ENCODE measurements at places on chromosomes 4 and X.

GRCh38 chr4:13703096-13703495, 75.6 kb upstream of the BOD1L1 start:
- no peak overlapping the region for H3K4me3 ChIP-seq
- no peaks in the 10 kb centered on the region for H3K36me3 ChIP-seq
- no peak overlapping the region for H3K27ac ChIP-seq
- no peak for DNase-seq

- no peaks in the 10 kb centered on the region for H3K36me3 ChIP-seq
- no peaks in the 10 kb centered on the region for H3K4me1 ChIP-seq
- no peak overlapping the region for H3K4me3 ChIP-seq
- no peak for DNase-seq
- H3K27me3 ChIP-seq = no peaks in the 10 kb centered on the region
Measured at GRCh38 chr4:128470492-128471053, 183.0 kb upstream of the PGRMC2 start.

DNA sequence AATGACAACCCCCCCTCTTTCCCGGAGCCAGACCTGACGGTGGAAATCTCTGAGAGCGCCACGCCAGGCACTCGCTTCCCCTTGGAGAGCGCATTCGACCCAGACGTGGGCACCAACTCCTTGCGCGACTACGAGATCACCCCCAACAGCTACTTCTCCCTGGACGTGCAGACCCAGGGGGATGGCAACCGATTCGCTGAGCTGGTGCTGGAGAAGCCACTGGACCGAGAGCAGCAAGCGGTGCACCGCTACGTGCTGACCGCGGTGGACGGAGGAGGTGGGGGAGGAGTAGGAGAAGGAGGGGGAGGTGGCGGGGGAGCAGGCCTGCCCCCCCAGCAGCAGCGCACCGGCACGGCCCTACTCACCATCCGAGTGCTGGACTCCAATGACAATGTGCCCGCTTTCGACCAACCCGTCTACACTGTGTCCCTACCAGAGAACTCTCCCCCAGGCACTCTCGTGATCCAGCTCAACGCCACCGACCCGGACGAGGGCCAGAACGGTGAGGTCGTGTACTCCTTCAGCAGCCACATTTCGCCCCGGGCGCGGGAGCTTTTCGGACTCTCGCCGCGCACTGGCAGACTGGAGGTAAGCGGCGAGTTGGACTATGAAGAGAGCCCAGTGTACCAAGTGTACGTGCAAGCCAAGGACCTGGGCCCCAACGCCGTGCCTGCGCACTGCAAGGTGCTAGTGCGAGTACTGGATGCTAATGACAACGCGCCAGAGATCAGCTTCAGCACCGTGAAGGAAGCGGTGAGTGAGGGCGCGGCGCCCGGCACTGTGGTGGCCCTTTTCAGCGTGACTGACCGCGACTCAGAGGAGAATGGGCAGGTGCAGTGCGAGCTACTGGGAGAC, 1.6 kb downstream of the PCDH10 start:
- peaks cover 66% of the 10 kb centered on the region for H3K4me1 ChIP-seq
- H3K36me3 ChIP-seq = no peaks in the 10 kb centered on the region
- H3K27me3 ChIP-seq = peaks cover 35% of the 10 kb centered on the region
- no peak for DNase-seq
- H3K27ac ChIP-seq = no peak overlapping the region

DNA sequence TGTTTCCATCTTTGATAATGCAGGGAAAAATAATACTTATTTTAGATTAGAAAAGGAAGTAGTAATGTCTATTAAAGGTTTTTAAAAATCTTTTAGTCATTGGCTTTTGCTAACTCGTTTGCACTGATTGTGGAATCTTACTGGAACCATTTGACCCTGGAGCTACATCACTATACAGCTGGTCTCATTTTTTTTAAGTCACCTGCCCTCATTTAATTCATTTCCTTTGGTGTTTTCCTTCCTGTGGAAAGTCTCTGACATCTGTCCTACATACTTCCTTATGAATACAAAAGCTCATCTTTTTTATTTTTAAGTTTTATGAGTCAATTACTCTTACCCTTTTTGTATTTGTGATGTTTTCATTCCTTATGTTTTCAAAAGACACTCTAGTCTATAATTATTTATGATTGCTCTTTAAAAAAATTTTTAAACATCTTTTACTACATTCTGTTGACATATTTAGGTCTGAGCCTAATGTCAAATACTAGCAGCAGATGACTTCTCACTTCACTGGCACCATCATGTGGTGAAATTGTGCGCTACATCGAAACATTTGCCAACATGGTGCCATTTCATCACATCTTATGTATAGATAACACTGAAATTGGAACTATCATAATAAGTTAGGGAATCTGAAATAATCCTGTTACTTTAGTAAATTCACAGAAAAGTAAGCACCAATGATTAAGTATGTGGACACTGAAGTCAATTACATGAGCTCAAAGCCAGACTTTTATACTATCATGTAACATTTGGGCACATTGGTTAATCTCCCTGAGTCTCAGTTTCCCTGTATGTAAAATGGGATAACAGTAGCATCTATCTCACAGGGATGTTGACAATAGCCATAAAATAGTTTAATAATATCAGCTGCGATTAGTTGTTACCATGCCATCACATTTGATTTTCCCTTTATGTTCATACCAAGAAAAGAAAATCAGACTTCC, 9.4 kb upstream of the MMAA start:
- peak; percentile 74 for DNase-seq
- H3K27me3 ChIP-seq = no peaks in the 10 kb centered on the region
- no peak overlapping the region for H3K4me3 ChIP-seq
- no peaks in the 10 kb centered on the region for H3K4me1 ChIP-seq
- H3K27ac ChIP-seq = no peak overlapping the region
- H3K36me3 ChIP-seq = no peaks in the 10 kb centered on the region

DNA sequence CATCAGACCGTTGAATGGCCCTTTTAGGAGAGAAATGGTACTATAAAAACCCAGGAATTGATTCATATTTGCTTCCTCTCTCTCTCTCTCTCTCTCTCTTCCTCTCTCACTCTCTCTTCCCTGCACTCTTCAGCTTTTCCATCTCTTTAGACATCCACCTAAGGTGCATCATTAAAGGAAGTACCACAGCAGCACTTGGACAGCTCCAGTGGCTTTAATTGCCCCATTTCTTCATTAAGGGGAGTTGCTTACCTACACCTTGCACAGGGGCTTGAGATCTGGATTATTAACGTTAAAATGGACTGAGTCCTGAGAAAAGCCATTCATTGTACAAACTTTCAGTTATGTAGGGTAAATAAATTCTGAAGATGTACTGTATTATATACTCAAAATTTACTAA, 323.6 kb downstream of the AFF2 start:
- DNase-seq = no peak
- H3K4me3 ChIP-seq = no peak overlapping the region
- no peaks in the 10 kb centered on the region for H3K27me3 ChIP-seq
- no peaks in the 10 kb centered on the region for H3K36me3 ChIP-seq
- no peak overlapping the region for H3K27ac ChIP-seq
- H3K4me1 ChIP-seq = no peaks in the 10 kb centered on the region

DNA sequence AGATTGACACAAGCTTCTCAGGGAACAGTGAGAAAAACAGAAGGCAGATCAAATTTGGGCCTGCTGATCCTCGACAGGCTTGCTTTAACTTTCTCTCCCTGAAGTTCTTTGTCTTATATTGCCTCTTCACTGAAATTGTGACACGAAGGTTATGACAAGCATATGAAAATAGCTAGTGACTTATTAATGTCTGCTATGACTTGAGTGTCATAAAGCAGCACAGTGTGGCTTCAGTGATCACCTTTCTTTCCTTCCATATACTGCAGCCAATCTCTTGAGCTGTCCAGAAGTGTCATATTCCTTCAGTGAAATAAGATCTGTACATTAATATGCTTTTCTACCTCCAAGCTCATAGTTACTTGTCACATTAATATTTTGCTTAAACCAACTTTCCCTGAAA, 870.2 kb downstream of the C4orf33 start:
- H3K27me3 ChIP-seq = no peaks in the 10 kb centered on the region
- no peaks in the 10 kb centered on the region for H3K36me3 ChIP-seq
- H3K4me3 ChIP-seq = no peak overlapping the region

DNA sequence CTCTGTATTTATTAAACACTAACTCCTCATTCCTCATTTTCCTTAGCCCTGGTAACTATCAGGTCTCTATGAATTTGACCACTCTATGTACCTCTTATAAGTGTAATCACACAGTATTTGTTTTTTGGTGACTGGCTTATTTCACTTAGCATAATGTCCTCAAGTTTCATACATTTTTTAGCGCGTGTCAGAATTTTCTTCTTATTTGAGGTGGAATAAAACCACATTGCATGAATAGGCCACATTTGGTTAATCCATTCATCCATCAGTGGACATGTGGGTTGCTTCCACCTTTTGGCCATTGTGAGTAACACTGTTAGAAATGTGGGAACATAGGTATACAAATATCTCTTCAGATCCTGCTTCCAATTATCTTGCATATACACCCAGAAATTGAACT, 341.2 kb upstream of the BOD1L1 start:
- no peak overlapping the region for H3K4me3 ChIP-seq
- no peak overlapping the region for H3K27ac ChIP-seq
- no peaks in the 10 kb centered on the region for H3K4me1 ChIP-seq
- H3K27me3 ChIP-seq = no peaks in the 10 kb centered on the region

- H3K36me3 ChIP-seq = no peaks in the 10 kb centered on the region
- H3K4me1 ChIP-seq = no peaks in the 10 kb centered on the region
- no peaks in the 10 kb centered on the region for H3K27me3 ChIP-seq
- no peak overlapping the region for H3K4me3 ChIP-seq
Measured at GRCh38 chr4:187302457-187303150, 578.9 kb upstream of the FAT1 start.

DNA sequence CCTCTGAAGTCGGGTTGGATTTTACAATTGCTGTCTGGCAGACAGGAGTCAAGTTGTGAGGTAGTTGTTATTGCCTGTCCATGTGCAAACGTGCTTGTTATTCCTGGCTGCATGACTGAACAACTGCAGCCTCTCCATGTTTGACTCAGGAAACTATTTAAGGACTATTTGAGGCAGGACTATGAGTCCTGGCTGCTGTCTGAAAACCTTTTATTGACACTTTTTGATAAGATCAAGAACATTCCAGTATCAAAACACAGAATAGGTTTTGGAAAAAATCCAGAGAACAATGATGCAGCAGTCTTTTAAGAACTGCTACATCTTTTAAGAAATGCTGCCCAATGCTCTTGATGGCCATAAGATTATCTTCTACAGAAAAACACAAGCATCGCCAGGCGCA, 10.0 kb upstream of the SPRY1 start:
- peaks cover 6% of the 10 kb centered on the region for H3K4me1 ChIP-seq
- DNase-seq = no peak
- H3K36me3 ChIP-seq = no peaks in the 10 kb centered on the region
- H3K27me3 ChIP-seq = no peaks in the 10 kb centered on the region
- H3K4me3 ChIP-seq = no peak overlapping the region

DNA sequence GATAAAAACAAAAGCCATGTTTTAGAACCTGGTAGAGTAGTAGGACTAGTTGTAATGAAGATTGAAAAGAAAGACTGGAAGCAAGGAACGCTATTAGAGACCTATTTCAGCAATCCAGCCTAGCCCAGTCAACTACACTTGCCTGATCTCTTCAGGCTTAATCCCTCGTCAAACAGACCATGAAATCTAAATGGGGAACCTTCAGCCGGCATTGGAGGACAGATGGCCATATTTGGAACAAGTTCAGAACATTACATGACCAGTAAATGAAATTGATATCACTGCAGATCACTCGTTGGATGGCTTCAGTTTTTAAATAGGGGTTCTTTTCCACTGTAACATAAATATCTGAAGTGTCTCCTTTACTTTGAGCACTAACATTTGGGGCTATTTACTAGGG, 84.8 kb upstream of the WDR44 start:
- H3K36me3 ChIP-seq = no peaks in the 10 kb centered on the region
- H3K4me1 ChIP-seq = no peaks in the 10 kb centered on the region
- H3K4me3 ChIP-seq = no peak overlapping the region
- DNase-seq = no peak

- H3K27ac ChIP-seq = no peak overlapping the region
- no peaks in the 10 kb centered on the region for H3K36me3 ChIP-seq
- DNase-seq = no peak
- no peaks in the 10 kb centered on the region for H3K27me3 ChIP-seq
Measured at GRCh38 chr4:183409934-183410333, 34.5 kb upstream of the CDKN2AIP start.

- no peak overlapping the region for H3K27ac ChIP-seq
- no peaks in the 10 kb centered on the region for H3K4me1 ChIP-seq
- H3K27me3 ChIP-seq = no peaks in the 10 kb centered on the region
- H3K4me3 ChIP-seq = no peak overlapping the region
Measured at GRCh38 chr4:78945651-78946179, 6.5 kb upstream of the PAQR3 start.

- no peak overlapping the region for H3K27ac ChIP-seq
- no peak overlapping the region for H3K4me3 ChIP-seq
- DNase-seq = no peak
- H3K4me1 ChIP-seq = no peaks in the 10 kb centered on the region
- no peaks in the 10 kb centered on the region for H3K27me3 ChIP-seq
Measured at GRCh38 chr4:142585411-142585810, 260.7 kb downstream of the INPP4B start.

DNA sequence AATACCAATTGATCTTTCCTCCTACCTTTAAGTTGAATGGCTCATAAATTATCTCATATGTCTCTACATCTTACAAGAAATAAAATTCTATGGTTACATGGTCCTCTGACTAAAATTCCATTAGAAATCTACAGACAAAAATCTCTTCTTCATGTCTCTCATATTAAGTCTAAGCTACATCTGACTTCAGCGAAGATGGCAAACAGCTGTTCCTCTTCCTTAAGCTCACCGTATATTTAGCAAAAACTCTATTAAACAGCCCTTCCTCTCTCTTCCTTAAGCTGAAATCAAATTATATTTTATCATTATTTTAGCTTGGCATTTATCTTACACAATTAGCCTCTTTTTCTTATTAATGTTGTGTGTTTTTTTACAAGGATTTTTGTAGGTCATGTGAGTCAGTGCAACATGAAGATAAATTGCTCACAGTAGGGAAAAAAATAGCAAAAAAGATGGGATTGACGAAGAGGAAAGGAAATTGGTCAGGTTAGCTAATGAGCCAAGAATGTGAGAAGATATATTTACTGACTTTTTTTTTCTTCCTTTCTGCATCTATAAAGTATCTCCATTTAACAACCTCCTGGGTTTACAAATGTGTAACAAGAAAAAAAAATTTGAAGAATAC, 2412.8 kb downstream of the ARAP2 start:
- no peaks in the 10 kb centered on the region for H3K27me3 ChIP-seq
- H3K27ac ChIP-seq = no peak overlapping the region
- no peak overlapping the region for H3K4me3 ChIP-seq
- no peaks in the 10 kb centered on the region for H3K4me1 ChIP-seq
- no peak for DNase-seq
- H3K36me3 ChIP-seq = no peaks in the 10 kb centered on the region

DNA sequence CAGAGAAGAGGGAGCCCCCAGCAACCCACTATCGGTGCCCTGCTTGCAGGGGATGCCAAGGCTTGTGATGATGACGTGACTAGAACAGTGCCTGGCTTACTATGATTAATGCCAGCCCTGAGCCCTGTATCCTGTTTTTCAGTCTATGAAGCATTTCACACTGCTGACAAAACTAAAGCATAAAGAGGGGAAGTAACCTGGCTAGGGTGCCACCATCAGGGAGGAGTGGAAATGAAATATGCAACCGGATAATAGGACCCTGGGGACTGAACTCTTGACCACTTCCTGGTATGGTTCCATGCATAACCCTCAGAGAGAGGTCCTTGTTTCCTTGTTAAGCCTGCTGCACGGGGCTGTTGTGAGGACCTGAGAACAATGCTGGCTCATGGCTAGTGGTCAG, 50.3 kb downstream of the MED28 start:
- H3K36me3 ChIP-seq = no peaks in the 10 kb centered on the region
- no peaks in the 10 kb centered on the region for H3K27me3 ChIP-seq
- peak overlapping the region; percentile 54 for H3K27ac ChIP-seq
- H3K4me3 ChIP-seq = no peak overlapping the region
- DNase-seq = no peak
